ENCODE measurements at places on chromosomes 4 and X.

GRCh38 chr4:94605241-94605805 is 152.4 kb upstream of the BMPR1B start:
- no peak for DNase-seq

- peak; percentile 36 for DNase-seq
These were observed 63.3 kb downstream of the KCNIP4 start for GRCh38 chr4:21885241-21885640.

- DNase-seq = no peak
These were observed 53.5 kb upstream of the PDE5A start for GRCh38 chr4:119682099-119682498.

GRCh38 chrX:111349934-111350333 is 62.1 kb downstream of the DCX start:
- no peak for DNase-seq

DNA sequence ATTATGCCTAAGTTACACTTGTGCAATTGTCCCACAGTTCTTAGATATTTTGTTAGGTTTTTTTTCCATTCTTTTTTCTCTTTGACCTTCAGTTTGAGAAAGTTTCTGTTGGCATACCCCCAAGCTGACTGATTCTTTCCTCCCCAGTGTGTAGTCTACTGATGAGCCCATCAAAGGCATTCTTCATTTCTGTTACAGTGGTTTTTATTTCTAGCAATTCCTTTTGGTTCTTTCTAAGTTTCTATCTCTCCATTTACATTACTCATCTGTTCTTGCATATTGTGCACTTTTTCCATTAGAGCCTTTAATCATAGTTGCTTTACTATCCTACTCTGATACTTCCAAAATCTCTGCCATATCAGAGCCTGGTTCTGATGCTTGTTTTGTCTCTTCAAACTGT is 31.9 kb downstream of the CASP6 start:
- DNase-seq = no peak

GRCh38 chrX:11375614-11376119 is 82.5 kb downstream of the AMELX start:
- no peak for DNase-seq

DNA sequence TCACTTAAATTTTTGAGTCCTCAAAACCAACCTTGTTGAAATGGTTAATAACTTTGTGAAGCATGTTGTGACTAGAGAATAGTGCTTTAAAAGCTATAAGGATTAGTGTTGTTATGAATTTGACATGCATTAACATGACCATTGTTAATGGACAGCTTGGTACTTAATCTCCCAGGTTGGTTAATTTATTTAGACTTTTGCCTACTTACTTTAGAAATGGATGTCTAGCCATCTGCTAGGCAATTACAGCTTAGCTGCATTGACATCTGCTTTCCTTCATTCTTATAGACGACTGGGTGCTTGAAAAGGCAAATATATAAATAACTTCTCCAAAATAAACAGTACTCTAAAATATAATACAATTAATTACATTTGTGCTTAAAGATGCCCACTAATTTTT is 368.0 kb downstream of the CCSER1 start:
- DNase-seq = no peak

DNA sequence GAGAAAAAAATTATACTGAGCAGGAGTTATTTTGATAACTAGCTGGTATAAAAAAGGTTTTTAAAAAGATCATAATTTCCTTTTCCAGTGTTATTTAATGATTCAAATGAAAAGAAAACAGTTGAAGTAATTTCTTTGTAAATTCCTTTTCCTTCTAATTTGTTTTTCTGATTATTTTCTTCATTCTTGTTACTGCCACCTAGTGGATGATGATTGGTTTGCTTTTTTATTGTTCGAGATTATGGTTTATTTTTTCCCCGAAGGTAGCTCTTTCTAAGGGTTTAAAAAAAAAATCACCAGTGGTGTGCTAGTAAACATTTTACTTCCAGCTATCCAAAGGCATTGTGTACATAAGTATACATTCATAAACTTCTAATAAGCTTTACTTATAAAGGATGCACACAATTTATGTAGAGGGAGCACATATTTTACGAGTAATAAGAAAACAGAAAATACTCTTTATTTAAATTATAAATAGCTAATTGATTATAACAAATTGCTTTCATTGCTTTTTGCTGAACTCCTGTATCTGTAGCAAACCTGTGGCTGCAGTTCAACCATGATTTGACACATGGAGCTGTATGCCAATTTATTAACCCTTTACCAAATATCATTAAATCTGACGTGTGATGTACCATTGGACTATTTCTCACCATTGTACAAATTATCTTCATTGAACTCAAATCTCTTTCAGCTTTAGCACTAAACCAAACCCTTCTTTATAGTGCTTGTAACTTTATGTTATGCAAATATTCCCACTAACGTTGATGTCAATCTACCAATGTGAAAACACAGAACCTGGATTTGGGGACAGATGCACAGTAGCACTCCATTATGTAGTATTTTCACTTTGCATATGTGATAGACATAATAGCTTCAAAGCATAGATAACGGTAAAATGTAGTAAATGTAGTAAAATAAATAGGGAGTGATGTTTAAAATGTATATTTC is 97.8 kb upstream of the ANK2 start:
- DNase-seq = peak; percentile 6

DNA sequence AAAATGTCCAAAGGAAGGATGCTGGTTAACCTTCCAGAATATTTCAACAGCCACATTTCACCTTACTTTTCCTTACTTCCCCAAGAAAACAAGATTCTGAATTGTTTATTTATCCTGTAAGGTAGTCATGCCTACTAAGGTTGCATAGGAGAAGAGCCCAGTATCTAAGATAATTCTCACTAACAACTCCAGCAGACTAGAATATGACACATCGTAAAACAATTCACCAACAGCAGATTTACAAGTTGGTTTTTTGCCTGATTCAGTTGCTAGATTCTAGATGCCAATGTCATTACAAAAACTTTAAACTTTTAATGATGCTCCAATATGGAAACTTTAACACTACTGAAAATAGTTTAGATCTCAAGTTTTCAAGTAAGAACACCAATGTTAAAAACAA is 176.4 kb downstream of the IL13RA2 start:
- DNase-seq = peak; percentile 93

DNA sequence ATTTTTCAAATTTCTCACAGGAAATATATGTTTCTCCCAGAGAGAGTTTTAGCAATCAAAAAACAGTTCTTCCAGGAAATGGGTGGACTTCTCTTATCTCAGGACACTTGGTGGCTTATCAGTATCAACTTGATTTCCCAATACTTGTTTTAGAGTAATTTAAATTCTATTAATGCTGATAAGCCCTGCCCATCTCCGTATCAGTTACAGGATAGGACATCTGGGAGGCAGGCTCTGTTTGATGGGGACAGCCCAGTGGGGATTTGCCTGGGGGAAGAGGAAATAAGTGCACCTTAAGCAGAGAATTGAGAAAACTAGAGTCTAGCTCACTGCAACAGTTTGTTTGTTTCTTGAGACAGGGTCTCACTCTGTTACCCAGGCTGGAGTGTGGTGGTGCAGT is 43.2 kb upstream of the PDGFRA start:
- DNase-seq = no peak

DNA sequence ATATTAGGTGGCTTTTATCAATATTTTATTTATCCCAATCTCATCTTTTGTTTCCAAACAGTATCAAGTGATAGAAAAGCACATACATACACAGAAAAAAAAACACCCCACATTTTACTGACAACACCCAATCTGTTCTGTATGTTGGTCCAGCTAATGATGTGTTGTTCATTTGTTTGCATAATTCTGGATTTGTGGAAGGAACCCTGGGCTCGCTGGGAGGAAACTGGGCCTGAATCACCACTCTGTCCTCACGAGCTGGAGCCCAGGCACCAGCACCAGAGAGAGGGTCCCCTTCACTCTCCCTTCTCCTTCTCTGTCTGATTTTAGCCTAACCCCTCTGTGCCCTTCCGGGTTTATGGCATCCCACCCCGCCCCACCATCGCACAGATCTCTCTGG is 79.8 kb downstream of the PSAPL1 start:
- DNase-seq = no peak

DNA sequence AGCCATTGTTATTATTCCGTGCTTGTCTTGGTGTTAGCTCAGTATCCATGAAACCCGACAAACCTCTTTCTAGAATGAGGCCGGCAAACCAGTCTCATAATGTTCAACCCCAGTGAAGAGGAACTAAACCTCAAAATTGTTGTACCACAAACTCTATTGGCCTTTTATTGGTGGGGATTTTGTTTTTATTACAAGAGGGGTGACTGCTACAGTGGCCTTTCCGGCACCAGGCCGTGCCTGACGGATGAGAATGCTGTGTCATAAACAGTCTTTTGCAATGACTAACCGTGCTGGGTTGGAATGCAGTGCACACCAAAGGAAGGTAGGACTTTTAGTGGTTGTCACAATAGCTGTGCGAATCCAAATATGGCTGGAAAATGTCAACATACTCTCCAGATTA is 60.8 kb downstream of the SHROOM2 start:
- DNase-seq = peak; percentile 92

GRCh38 chr4:25313201-25313895 is 774 bp downstream of the ZCCHC4 start:
- DNase-seq = peak; percentile 15

DNA sequence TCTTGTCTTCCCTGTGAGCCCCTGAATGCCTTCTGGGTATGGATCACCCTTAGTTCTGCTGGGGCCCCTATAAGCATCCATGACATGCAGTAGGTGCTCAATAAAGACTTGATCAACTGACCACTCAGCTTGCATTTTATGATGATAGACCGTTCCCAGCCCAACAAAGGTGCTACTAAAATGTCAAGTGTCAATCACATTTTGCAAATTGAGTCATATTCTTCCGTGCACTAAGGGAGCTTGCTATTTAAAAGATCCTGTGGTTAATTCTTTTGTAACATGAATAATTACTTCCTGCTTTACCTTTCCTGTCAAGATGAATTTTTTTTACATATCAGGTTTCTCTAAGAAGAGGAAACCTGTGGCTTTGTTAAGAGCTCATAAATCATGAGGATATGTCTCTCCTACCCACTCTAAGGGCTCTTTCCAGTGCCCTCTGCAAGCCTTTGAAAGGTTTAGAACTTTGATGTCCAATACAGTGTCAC is 47.6 kb downstream of the SH3KBP1 start:
- peak; percentile 89 for DNase-seq

GRCh38 chr4:94561249-94562024 is 109.7 kb downstream of the PDLIM5 start:
- peak; percentile 78 for DNase-seq

GRCh38 chr4:183392377-183392776 is 52.1 kb upstream of the CDKN2AIP start:
- DNase-seq = no peak

GRCh38 chr4:75633846-75634245 is 3.5 kb upstream of the CDKL2 start:
- DNase-seq = peak; percentile 81

DNA sequence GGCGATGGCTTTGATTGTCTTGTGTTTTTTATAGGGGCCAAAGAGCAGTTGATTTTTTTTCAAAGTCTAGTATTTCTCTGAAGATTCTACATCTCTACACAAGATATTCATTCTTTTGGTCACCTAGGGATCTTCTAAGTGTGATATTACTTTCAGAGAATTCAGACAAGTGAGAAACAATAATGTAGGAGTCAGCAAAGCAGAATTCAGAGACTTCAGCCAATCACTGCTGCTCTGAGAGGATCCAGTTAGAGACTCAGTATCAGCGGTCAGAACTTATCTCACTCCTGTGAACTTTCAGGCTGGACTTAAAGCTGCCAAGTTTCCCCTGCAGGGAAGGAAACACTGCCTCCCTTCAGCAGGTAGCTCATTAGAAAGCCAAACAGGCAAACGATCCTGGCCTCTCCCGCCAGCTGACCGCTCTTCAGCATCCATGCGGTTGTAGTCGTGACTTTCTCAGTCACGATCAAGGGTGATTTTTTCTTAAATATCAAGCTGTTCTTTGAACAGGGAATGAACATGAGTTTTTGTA is 59.2 kb downstream of the NSUN7 start:
- no peak for DNase-seq

Data from M059J (cell line).